ENCODE measurements at places on chromosomes 12 and 14.

GRCh38 chr14:39372656-39373055, 59.6 kb downstream of the FBXO33 start:
- no peak for DNase-seq

DNA sequence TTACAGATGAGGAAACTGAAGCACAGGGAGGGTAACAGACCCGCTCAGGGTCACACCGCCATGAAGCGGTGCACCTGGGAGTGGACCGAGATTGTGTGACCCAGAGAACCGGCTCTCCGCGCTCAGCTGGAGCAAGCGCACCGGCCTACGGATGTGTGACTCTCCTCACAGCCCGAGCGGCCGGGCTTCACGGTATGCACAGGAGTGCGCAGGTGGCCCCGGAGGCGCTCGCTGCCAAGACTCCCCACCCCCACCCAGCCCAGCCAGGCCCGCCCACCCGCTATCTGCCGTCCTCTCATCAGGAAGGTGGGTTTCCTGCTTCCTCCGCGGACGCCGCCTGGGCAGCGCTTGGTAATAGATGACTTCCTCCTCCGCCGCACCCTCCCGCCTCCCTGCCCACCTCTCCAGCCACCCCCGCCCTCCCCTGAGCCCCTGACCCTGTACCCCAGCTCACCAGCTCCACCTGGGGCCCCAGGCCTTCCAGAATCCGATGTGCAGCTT, 110.7 kb downstream of the NCOR2 start:
- no peak for DNase-seq

DNA sequence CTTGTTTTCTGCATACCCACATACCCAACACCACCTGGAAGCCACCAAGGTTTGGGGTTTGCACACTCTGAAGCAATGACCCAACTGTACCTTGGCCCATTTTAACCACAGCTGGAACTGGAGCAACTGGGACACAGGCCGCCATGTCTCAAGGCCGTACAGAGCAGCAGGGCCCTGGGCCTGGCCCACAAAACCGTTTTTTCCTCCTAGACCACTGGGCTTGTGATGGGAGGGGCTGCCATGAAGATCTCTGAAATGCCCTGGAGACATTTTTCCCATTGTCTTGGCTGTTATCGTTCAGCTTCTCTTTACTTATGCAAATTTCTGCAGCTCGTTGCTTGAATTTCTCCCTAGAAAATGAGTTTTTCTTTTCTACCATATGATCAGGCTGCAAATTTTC, 96.7 kb upstream of the PLEKHA5 start:
- no peak for DNase-seq

- peak; percentile 38 for DNase-seq
Measured at GRCh38 chr14:20857630-20858261, 33.4 kb upstream of the RNASE3 start.

GRCh38 chr12:82524641-82525040, 162.1 kb upstream of the TMTC2 start:
- no peak for DNase-seq

- peak; percentile 3 for DNase-seq
Measured at GRCh38 chr14:67240168-67240932, 885 bp upstream of the PALS1 start.

- no peak for DNase-seq
Measured at GRCh38 chr14:52801014-52801712, 9.8 kb upstream of the GNPNAT1 start.

DNA sequence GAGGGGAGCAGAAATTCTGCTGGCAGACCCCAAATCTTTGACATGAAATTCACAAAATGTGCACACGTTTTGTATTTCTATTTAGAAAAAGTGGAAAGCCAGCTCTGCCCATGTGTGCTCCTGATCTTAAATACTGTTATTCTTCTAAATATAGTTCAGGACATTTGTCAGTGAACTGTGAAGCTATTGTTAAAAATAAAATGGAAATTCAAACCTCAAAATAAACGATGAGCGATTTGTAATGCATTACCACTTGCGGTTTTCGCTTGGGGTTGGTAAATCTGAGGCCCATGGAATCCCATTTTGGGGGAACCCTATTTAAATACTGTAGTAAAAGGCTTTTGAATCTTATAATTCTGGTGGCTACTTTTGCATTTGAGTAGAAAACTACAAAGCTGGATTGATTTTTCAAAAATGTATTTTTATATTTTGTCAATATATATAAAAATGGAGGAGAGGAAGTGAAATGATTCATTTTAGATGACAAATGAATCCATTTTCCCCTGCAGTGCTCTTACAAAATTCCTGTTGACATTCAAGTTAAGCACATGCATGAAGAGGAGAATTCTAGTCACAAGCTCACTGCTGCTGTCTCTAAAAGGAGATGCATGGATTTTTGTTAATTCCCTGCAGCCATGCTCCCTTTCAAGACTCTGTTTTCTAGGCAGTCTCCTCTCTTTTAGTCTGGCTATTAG, 47.1 kb downstream of the FLRT2 start:
- no peak for DNase-seq

GRCh38 chr14:61678975-61679374, 16.3 kb upstream of the HIF1A start:
- DNase-seq = no peak
